CD4-positive, alpha-beta T cell treated with Interleukin-15 for 1 hour (primary cell): ENCODE measurements at places on chromosomes 13 and 19.

DNA sequence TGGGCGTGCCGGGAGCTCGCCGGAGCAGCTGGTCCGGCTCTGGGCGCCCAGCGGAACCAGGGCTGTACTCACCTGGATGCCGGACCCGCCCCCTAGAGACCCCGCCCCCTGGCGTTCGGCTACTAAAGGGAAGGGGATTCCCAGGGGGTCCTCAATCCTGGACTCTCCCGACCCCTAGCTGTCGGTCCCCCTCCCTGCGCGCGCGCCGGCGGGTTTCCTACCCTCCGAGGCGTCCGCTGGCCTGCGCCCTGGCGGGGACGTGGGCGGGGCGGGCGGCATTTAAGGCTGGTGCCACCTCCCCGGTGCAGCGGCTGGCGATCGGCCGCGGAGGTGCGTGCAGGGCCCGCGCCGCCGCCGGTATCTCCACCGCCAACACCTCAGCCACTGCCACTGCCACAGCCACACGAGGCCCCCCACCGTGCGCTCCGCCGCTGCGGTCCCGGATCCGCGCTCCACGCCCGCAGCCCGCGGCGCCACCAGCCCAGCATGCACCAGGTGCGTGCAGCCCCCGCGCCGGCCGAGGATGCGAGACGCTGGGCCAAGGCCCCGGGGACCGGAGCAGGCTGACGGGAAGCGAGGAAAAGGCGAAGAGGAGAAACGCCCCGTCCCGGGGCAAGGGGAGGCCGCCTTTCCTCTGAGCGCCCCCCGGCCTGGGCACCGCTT is at the start of gene ATP12A:
ATP12A (plus strand) TSS at position 151 of the 663 bp plus-strand sequence; CDS start at position 487, 336 bp downstream.
- DNase-seq: no peak

DNA sequence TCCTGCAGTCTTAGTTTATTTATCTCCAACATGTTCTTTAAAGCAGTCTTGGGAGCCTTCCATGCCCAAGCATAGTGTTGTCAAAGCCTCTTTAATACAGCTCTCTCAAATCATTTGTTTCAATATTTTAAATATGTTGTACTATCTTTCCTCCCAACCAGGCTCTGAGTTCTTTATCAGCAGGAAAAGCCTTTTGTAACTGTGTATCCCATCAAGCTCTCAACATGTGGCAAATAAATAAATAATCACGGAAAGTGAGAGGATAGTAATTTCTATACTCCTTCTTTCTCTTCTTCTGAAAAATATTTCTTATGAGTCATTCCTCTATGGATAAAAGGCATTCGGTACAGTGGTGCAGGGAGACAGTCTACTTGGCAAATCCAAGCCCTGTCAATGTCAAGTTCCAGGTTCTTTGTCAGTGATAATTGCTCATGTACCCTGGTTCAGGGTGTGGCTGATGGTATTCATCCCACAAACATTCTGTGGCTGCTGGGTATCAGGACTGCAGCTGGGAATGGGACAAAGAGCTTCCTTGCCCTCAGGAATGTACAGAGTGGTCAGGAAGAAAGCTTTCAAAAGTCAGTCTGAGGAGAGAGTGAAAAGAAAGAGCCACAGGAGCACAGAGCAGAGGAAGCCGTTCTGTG is 384.3 kb downstream of the EFNB2 start:
- DNase-seq: no peak

- DNase-seq: no peak
These were observed 446.4 kb downstream of the DCT start for GRCh38 chr13:94033098-94033497.

DNA sequence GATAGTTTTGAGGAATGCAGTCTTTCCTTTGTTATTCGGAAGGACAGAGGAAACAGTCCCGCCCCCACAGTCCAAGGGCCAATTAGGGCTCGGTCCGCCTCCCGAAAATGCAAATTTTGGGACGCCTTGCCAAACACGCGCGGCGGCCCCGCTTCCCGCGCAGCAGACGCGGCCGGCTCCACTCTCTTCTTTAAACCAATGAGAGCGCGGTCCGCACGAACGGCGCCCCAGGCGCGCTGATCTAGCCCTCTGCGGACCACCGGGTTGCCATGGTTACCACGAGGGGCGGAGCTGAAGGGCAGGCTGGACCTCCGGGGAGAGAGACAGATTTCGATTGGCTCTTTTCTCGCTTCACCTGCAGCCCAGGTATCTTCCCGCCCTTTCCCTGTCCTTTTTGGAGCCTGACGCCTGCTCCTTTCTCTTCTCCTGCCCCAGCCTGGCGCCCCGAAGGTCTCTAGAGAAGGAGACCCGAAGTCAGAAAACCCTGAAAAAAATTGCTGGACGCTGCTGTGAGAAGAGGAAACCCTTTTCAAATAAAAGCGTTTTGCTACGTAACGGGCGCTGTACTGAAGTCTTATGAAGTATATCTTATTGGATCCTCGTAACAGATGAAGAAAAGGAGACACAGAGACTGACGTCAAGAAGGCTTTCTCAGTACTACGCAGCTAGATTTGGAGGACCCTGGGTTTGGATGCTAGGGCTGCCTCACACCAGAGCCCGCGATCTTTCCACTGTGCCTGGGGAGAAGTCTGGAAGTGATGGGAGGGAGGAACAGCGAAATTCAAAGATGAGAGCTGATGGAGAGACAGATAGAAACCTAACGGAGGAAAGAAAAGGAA is 2.0 kb downstream of the PTH2 start:
- peak; percentile 36 for DNase-seq

- no peak for DNase-seq
These were observed 179.7 kb upstream of the ZNF507 start for GRCh38 chr19:32165750-32166149.

DNA sequence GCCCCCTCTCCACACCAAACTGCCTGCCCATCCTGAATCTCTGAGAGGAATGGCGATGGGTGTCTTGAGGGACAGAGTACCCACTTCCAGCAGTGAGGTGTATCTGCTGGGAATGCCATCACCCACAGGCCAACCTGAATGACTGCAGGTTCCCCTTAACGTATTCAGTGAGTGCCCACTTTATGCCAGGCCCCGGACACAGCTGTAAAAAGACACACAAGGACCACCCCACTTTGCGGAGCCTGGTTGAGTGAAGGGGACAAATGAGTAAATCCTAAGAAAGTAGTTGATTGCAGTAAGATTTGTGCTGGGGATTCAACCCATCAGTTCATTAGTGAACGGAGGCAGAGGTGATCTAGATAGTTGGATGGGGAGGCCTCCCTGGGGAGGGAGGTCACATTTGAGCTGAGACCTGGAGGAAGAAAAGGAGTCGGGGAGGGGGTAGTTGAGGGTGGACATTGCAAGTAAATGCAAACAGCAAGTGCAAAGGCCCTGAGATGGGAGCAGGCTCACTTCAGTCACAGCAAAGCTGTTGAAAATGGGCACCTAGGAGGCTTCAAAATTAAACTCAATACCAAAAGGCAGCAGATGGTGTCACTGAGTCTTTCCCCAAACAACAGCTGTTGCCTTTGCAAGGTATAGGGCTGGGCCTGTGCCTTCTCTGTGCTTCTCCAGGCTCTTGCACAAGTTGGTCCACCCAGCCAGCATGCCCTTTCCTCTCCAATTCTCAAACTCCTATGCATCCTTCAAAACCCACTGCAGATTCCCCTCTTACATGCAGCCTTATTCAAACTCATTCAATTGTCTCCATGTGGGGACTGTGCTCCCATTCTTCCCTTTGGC is 4.3 kb downstream of the GDF15 start:
- DNase-seq: no peak

- no peak for DNase-seq
These were observed 176.5 kb downstream of the CACNA1A start for GRCh38 chr19:13329766-13330165.

DNA sequence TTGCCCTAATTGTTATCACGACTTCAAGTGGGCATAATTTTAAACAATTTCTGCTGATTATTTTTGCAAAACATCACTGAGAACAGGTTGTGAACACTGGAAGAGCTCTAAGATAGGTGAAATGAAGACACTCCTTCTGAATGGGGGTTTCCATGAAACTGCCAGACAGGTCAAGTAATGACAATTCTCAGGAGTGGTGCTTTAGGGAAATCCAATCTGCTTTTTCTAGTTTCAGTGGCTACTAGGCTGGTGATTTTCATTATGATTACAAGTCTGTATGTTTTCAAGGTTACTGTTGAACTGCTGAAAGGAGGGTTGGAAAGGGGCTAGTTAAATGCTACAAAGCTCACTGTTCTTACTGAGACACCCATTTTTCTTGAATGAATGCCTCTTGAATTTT is 1724.2 kb downstream of the PCDH9 start:
- DNase-seq: no peak

DNA sequence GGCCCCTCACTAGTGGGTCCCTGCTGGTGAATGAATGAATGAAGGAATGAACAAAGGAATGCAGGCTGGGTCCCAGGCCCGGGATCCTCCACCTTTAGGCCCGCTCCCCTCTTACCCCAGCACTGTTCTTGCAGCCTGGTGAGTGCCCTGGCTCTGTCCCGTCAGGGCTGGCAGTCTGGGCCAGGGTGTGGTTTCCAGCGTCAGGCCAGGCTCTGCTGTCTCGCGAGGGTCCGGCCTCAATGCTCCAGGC is 317 bp downstream of the LYL1 start:
- DNase-seq: no peak

GRCh38 chr19:33724721-33725060 is 72.0 kb upstream of the KCTD15 start:
- no peak for DNase-seq

DNA sequence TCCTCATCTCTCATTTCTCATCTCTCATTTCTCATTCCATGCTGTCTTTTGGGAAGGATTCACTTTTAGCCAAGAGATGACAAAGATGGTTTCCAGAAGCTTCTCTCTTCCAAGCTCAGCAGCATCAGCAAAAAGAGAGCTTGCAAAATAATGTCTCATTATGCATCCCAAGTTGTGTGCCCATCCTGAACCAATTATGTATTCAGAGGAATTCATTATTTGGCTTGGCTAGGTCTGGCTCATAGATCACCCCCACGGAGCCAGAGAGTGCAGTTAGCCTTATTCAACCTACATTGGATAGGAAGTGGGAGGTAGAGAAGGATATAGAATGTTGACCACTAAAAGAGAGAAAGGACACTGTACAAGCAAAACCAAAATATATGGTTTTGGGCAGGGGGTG is 5.4 kb upstream of the OLFM2 start:
- no peak for DNase-seq

GRCh38 chr19:4913996-4914735 is 4.9 kb downstream of the UHRF1 start:
- DNase-seq: peak; percentile 53

GRCh38 chr13:38384171-38384570 is 34.5 kb downstream of the UFM1 start:
- no peak for DNase-seq

DNA sequence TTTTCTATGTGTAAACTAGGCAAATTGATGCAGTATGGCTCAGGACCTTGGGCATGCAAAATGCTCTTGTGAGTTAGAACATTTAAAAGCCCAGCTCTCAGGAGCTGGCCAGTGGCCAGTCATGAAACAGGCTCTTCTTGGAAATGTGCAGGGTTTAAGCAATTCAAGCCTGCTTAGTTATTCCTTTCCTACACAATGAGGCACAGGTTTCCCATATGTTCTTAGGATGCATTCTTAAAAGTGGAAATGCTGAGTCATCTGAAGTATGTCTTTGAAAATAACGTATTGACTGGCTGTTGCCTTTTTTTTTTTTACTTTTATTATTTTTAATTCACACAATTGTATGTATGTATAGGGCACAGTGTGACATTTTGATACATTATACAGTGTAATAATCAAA is 300.7 kb downstream of the SLC7A1 start:
- DNase-seq: no peak

DNA sequence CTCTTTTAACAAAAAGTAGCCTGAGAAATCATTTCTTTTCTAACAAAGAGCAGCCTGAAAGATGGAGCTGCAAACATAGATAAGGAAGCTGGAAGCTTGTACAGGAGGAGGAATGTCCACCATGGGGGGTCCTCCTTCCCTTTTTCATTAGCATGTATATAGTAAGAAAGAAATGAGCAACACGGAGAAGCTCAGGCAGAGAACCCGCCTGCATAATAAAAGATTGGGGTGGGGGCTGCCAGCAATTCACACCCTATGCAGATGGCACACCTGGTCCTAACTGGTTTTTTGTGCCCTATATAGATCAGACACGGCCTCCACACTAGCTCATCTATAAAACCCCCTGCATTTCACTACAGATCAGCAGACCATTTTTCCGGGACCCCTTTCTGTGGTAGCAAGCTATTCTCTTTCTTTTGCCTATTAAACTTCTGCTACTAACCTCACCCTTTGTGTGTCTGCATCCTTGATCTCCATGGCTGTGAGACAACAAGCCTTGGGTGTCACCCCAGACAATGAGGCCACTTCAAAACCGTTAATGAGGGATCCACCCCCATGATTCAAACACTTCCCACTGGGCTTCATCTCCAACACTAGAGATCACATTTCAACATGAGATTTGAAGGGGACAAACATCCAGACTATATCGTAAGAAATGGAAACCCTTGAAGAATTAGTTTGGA is 167.5 kb upstream of the FREM2 start:
- DNase-seq: no peak

- no peak for DNase-seq
These were observed 107.2 kb upstream of the HTR2A start for GRCh38 chr13:47004027-47004426.

- DNase-seq: peak; percentile 3
These were observed 2.0 kb downstream of the EVI5L start for GRCh38 chr19:7832009-7832408.

GRCh38 chr13:96900986-96901385 is 93.3 kb downstream of the OXGR1 start:
- no peak for DNase-seq

- DNase-seq: no peak
These were observed 41.7 kb downstream of the UNC13A start for GRCh38 chr19:17646441-17646840.

- no peak for DNase-seq
These were observed 114.4 kb downstream of the TNFRSF19 start for GRCh38 chr13:23684647-23685046.

DNA sequence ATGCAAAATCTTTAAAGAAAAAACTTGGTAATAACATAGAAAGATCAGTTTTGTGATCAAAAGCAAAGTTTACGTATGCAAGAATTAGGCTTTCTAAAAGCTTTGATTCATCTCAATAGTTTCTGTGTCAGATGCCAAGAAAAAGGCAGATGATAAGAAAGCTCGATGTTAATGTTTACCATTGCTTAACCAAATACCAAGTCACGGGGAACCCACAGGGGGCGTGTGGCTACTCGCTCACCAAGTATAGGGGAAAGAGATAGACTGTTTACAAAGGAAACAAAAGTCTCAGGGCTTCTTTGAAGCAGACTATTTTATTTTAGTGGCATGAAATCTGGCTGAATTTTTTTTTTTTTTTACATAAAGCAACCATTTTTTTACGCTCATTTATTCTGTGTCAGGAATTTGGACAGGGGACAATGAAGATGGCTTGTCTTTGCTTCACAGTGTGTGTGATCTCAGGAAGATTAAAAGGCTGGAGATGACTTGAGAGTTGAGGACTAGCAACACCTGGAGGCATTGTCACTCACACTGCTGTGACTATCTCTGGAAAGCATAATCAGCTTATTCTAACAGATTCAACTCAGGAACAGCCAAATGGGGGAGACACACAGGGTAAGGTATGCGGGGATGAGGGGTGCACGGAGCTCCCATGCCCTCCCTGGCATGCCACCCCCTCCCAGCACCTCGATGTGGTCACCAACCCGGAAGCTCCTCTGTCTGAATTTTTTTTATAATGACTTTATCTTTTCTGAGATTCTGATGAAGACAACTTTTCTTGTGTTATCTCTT is 24.9 kb downstream of the RCBTB1 start:
- no peak for DNase-seq
